Stimulated activated naive CD4-positive, alpha-beta T cell treated with Interleukin-2 at 50 U/mL for 16 hours (primary cell): ENCODE measurements at places on chromosomes 6 and 20.

- no peak for DNase-seq
These were observed 32.3 kb upstream of the HLA-A start for GRCh38 chr6:29909985-29910384.

DNA sequence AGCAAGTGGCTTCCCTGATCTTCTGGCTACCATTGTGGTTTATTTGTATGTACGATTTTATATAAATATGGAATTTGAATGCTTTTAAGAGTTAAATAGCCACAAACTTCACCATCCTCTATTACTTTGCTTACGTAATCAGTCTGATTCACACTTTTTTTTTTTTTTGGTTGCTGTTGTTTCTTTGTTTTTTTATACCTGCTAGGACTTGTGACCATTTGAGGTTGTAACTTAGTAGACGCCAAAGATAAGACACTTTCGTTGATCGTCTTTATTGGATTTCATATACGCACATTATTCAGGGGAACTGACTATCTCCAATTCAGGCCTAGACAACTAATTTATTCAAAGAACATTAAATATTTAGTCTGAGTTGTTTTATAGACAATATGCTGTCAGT lies 559.0 kb downstream of the CBLN4 start:
- no peak for DNase-seq

- no peak for DNase-seq
These were observed 63.5 kb upstream of the VSTM2L start for GRCh38 chr20:37839432-37839827.

- no peak for DNase-seq
These were observed 8.3 kb downstream of the VSTM2L start for GRCh38 chr20:37911261-37911660.

- no peak for DNase-seq
These were observed 8.4 kb downstream of the GNAS-AS1 start for GRCh38 chr20:58842276-58842675.

GRCh38 chr6:27188885-27189418 lies 58.5 kb upstream of the PRSS16 start:
- peak; percentile 43 for DNase-seq

GRCh38 chr20:39234520-39235095 lies 272.5 kb downstream of the DHX35 start:
- no peak for DNase-seq

DNA sequence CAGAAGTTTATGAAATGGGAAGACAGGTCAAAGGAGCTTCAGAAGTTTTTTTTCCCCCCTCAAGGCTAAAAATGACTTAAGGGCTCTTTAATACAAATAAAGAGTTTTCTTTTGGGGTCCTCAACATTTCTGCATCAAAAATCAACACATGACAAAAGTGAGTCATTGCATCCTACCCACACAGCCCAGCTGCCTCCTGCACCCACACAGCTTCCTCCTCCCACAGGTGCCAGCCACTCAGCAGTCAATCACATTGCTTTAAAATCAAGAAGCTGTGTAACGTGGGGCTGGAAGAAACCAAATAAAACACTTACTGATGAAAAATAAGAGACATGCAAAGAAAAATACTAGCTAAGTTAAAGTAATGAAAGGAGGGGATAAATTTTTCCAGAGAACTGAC lies 68.5 kb downstream of the MAP3K5 start:
- DNase-seq: peak; percentile 53

DNA sequence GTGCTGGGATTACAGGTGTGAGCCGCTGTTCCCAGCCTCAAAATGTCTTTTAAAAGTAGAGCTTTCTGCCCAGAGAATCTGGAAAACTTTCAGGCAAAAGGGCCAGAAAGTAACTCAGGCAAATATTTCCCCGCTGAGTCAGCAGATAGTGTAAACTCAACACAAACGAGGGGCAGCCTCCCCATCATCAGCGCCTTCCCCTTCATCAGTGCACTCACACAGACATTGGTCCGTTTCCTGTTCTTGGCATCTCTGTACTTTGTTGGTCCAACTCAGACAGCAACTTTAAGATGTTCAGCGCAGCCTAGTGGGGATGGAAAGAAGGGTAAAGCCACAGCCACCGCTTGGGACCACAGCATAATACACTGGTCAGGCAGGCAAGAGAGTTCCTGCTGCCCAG lies 69.5 kb downstream of the CSE1L start:
- DNase-seq: no peak

- DNase-seq: no peak
These were observed 112.0 kb upstream of the BEND6 start for GRCh38 chr6:56842686-56843475.

GRCh38 chr6:44898296-44898930 lies 429.7 kb upstream of the RUNX2 start:
- no peak for DNase-seq

DNA sequence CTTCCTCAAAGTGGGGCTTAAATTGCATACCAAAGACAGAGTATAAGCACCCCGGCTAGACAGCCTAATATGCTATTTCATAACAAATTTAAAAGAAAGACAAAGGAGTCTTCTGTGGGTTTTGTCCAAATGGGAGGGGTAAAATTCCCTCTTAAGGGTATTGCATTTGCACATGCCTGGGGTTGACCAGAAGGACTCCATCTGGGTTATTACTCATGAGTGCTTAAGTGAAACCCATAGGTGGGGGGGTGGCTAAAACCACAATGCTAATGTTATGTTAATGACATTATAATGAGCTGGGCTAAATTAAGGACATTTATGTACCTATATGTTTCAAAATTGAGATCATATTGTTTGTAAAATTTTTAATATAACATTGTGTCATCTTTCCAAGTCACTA lies 15.0 kb downstream of the IMPG1 start:
- no peak for DNase-seq

DNA sequence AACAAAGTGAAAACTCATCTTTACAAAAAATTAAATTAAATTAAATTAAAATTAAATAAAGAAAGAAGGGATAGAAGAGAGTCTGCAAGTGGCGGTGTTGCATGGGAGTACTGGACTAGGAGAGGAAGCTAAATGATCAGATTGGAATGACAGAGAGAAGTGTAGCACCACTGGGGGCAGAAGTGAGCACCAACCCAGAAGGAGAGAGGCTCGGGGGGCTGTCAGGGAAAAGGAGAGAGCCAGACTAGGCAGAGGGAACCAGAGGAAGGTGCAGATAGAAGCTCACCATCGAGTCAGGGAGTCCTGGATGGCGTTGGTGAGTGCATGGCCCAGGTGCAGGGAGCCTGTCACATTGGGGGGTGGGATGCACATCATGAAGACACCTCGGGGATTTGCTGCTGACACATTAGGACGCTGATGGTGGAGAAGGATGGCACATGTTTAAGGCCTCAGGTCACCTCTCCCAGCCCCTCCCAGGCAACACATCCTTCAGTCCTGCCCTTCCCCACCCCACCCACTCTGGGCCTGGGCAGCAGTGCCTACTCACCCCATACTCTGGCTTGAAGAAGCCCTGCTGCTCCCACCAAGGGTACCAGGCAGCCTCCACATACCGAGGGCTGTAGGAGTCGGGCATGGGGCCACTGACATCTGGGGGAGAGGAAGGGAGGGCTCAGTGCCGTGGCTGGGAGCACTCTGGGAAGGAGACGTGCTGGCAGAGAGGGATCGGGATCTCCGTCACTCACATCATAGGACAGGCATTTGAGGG lies 4.0 kb downstream of the VARS1 start:
- peak; percentile 14 for DNase-seq

- no peak for DNase-seq
These were observed 602.4 kb upstream of the AGPAT4 start for GRCh38 chr6:161876231-161876630.

DNA sequence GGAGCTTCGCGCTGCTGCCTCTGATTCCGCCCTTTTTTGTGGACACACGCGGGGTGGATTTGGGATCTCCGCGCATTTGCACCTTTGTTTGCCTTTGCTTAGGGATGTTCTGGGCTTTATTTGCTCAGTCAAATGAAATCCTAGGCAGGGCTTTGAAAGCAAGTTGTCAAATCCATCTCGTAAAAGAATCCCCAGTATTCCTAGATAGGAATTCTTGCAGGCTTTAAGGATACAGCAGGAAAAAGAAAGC lies 453 bp downstream of the CEP57L1 start:
- DNase-seq: no peak

DNA sequence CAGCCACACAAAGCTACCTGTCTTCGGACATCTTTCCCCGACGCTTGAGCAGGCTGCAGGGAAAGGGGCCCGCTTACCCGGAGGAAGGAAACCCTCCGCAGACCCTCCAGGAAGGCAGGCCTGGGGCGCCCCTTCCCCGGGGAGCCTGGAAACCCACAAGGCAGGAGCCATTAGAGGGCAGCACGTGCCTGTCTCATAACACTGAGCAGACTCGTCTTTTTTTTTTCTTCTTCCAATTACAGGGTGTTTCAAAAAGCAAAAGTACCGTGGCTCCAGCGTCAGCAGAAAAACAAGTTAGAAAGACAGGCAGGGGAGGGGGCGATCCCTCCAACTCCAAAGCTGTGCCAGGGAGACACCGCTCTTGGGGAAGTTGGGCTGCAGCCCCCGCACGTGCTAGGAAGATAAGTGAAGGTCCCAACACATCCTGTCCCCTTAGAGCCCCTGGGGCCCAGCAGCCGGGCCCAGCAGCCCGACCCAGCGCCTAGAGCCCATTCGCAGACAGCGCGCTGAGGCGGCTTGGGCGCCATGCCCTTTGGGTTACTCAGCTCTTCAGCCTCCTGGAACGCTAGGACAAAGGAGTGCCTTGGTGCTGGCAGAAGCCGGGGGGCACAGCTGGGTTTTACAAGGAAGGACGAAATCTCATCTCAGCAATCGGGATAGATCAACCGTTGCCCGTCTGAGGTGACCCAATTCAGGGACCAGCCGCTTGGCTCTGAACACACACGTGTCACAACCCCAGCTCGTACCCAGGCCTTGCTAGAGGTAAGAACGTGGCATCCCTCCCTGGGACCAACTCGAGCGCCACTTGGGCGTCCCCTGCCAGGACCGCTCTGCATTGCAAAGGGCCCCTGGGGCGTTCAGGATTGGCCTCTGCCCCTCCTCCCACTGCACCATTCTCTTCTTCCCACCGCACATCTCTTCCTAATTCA lies 136.3 kb downstream of the LY86 start:
- peak; percentile 26 for DNase-seq

DNA sequence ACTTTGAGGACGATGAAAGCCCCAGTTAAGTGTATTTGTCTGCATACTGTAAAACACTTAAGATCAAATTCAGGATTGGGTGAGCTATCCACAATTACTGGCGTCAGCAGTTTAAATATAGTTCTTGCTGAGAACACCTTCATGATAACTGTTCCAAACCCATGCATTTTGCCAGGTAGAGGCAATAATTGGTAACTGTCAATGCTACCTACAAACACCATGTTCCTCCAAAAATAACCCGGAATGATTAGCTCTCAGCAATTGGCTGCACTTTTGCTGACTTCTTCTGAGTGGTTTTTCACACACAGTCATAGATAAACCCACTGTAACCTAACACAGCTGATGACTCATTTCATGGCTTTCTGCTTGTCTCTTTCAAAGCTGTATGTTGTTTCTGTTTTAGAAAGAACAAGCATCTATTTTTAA lies 1358.6 kb upstream of the GJE1 start:
- DNase-seq: no peak

DNA sequence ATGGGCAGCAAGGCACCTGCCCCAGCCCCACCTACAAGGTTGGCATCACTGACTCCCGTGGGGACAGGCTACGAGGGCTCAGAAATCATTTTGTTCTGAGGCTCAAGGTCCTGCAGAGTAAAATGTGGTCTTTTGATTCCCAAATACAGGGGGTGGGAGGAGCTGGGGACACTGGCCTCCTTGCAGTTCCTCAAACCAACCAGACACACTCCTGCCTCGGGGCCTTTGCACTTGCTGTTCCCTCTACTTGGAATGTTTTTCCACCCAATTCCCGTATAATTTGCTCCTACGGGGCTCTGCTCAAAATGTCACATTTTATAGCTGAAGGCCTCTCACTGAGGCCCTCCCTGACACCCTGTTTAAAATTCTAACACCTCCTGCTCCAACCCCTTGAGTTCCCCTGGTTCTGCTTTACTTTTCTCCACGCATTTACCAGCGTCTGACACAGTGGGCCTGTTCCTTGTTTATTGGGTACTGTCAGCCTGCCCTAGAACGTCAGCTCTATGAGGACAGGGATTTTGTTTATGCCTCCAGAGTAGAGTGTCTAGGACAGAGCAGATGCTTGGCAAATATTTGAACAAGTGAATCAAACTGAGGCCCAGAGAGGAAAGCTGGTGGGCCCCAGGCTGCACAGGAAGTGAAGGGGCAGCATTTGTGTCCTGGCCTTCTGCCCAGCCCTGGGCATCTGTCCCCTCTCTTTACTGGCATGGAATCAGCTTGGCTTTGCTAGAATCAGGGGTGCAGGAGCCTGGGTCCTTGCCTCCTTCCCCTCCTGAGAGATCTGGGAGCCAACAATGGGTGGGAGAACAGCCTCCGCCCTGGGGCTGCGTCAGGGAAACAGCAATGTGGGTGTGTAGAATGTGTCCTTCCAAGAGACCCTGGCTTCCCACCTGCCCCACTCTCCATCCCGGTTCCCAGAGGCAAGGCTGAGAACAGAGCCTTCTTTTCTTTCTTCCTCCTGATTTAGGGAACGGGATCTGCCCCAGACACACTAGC lies 18.5 kb downstream of the NOL4L start:
- DNase-seq: no peak

- no peak for DNase-seq
These were observed 51.1 kb upstream of the SLC24A3 start for GRCh38 chr20:19161336-19161735.

GRCh38 chr20:53122853-53123252 lies 150.7 kb downstream of the TSHZ2 start:
- no peak for DNase-seq

GRCh38 chr6:7087066-7087465 lies 20.7 kb upstream of the RREB1 start:
- DNase-seq: no peak

DNA sequence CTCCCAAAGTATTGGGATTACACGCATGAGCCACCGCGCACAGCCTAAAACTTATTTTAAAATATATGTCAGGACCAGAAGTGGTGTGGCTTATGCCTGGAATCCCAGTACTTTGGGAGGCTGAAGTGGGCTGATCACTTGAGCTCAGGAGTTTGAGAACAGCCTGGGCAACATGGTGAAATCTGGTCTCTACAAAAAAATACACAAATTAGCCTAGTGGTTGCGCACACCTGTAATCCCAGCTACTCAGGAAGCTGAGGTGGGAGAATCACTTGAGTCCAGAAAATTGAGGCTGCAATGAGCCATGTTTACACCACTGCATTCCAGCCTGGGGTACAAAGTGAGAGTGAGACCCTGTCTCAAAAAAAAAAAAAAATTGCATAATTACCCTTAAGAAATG lies 13.7 kb downstream of the PXT1 start:
- no peak for DNase-seq

DNA sequence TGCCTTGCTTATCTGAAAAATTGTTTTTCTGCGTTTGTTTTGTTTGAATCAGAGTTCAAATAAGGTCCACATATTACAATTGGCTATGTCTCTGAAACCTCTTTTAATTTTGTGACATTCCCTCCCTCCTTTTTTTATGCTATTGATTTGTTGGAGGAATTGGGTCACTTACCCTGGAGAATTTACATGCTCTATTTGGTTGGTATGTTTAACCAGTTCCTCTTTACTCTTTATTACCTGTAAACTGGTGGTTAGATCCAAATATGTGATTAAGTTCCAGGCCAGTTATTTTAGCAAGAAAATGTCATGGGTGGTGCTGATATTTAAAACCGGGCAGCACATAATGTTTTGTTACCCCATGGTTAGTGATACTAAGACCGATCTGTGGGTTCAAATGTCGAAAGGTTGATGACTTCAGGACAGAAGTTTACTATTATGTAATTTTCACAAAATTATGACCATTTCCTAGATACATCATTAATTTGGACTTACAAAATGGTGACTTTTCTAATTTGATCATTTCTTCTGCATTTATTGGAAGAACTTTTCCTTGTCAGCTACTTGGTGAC lies 77.3 kb downstream of the KIZ start:
- DNase-seq: no peak

GRCh38 chr6:158963020-158963808 lies 36.8 kb downstream of the RSPH3 start:
- no peak for DNase-seq
